ENCODE measurements at places on chromosomes 3 and 15.

DNA sequence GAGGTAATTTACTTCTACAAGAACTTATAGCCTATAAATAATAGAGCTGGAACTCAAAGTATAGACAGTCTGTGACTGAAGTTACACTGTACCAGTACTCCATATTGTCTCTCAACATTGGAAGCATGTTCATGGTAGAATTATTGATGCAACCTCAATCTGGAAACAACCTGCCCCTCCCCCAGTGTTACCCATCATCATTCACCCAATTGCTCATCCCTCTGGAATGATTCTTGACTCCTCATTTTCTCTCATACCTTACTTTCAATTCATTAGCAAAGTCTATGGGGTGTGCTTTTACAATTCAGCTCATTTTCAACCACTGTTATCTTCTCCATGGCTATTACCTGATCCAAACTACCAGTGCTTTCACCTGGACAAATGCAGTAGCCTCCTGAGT is 151.7 kb downstream of the CPNE4 start:
- no peak for DNase-seq

DNA sequence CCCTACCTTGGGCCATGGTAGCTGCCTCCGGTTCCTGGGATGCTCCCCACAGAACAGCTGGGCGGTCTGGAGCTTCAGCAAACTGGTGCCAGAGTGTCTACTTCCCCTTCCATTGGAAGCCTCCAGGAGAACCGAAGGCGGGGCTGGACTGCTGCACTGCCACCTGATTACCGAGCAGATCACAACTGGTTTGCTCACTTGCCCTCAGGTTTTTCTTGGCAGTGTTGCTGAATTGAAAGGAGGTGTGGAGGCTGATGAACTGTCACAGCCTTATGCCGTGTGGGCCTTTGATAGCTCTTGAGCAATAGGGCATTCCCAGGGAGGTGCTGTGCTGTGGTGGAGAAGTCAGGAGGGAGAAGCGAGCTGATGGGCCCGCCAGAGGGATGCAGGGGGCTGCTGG is at the start of gene TGM5:
Gene TGM5, minus strand, starts transcription at position 95 of the 400 bp plus-strand sequence. Its CDS starts 79 bp downstream, at position 16.
- no peak for DNase-seq

GRCh38 chr3:71930056-71930991 is 145.4 kb upstream of the PROK2 start:
- peak; percentile 59 for DNase-seq

- no peak for DNase-seq
Measured at GRCh38 chr3:127444761-127445160, 145.8 kb downstream of the TPRA1 start.

DNA sequence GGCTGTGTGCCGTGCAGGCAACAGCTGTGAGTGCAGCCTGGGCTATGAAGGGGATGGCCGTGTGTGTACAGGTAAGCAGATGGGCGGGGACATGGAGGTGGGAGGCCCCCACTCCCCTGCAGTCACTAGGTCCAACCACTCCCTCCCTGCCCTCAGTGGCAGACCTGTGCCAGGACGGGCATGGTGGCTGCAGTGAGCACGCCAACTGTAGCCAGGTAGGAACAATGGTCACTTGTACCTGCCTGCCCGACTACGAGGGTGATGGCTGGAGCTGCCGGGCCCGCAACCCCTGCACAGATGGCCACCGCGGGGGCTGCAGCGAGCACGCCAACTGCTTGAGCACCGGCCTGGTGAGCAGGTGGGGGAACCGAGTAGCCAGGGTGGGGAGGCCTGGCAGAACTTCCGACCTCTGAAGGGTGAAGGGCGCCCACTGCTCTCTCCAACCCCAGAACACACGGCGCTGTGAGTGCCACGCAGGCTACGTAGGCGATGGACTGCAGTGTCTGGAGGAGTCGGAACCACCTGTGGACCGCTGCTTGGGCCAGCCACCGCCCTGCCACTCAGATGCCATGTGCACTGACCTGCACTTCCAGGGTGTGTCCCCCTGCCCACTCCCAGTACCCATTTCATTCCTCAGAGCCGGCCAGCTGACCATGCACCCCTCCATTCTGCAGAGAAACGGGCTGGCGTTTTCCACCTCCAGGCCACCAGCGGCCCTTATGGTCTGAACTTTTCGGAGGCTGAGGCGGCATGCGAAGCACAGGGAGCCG is 11.6 kb downstream of the NT5DC2 start:
- no peak for DNase-seq

GRCh38 chr3:143307613-143308183 is 188.1 kb downstream of the CHST2 start:
- DNase-seq: peak; percentile 17

DNA sequence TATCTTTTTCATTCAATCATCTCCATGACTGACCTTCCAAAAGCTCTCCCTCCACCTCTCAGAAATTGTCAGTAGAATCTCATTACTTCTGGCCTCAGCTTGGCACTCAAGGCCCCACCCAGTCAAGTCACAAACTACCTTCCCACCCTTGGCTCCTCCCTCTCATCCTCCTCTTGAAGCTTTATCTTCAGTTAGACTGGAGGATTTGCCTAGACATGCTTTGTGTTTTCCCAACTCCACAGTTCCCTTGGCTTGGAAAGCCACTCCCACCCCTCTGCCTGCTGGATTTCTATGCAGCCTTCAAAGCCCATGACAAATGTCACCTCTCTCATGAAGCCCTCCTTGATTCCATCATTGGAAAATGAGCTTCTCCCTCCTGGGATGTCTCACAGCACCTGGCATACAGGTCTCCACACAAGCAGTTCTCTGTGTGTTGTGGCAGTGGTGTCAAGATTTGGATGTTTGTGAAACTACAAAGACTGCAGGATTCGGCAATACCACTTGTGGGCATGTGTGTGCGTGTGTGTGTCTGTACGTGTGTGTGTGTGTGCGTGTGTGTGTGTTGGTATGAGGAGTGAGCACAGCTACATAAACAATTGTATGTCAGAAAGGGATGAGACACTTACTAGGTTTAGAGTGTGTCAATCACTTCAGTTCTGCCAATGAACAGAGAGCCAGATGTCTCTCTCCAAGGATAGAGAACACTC is 45.3 kb upstream of the VPS8 start:
- DNase-seq: no peak

GRCh38 chr3:66405701-66406091 is 95.1 kb downstream of the LRIG1 start:
- no peak for DNase-seq

DNA sequence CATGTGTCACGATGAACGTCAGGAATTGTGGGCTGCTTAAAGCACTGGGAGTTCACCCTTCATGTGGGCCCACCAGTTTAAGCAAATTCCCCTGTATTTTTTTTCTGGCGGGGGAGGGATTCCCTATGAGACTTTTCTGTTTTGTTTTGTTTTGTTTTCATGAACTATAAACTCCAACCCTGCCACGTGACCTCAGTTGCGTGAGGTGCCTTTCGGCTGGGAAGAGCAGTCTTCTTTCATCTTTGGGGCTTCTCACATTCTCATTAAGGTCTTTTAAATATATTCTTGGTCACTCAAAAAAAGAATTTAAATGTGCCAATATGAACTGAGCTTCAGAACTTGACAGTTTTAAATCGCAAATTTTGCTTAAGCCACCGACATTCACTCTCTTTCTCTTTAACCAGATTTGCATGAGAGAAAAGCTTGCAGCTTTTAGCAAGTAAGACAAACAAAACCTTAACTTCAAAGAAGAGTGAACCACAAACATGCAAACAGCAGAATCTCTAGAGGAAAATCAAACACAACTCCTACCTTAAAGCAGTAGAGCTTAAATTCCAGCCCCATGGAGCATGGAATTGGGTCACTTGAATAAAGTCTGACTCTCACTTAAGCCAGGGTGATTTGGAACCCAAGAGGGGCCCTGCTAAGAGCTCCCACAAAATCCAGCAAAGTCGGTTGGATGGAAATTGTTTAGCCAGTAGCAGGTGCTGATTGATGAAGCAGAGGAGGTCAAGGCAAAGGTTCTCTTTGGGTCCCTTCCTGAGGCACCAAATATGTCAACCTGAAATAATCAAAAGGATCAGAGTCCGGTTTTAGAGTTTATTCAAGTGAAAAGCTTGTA is 699.8 kb upstream of the GBE1 start:
- DNase-seq: no peak

DNA sequence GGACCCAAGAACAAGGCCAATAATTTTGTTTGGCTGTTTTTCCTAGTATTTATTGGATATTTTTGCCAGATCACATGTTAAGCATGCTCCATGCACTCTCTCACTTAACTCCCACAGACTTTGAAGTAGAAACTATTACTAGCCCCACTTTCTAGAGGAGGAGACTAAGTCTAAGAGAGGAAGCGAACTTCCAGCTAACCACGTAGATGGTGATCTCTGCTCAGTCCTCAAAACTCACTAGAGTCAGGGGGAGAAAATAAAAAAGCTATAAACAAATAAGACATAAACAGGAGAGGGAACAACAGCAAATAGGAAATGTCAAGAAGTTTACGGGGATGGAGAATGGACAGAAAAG is 481.0 kb upstream of the PROK2 start:
- DNase-seq: no peak

GRCh38 chr15:75723847-75724660 is 11.4 kb upstream of the CSPG4 start:
- DNase-seq: peak; percentile 59

- DNase-seq: no peak
Measured at GRCh38 chr3:155497930-155498647, 204.6 kb upstream of the STRIT1 start.

GRCh38 chr15:58611731-58612676 is 137.5 kb downstream of the ADAM10 start:
- DNase-seq: no peak

DNA sequence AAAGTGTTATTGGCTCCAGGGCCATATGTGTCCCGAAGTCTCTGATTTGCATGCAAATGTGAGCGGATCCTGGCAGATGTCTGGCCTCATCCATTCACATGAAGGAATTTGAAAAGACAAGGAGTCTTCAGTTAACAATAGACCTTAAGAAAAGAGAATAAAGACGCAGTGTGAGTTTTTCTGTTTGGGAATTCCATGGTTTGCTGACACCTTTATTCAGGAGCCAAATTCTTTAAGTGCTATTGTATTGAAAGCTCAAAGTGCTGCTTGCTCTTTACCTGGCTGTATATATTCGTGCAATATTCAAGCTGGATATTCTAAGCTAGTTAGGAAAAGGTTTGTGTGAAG is 2.2 kb downstream of the LRRN1 start:
- no peak for DNase-seq

- DNase-seq: peak; percentile 51
Measured at GRCh38 chr3:97882975-97883598, 61.3 kb downstream of the CRYBG3 start.

Data from activated CD4-positive, alpha-beta T cell treated with anti-CD3 and anti-CD28 coated beads, Interleukin-10, Interleukin-2, amounts not matched to agents 100 ng/mL and 50 ng/mL, durations not matched to agents 16 hours and 8 hours (primary cell).